RWPE1 (cell line): ENCODE measurements at places on chromosomes 1 and 21.

DNA sequence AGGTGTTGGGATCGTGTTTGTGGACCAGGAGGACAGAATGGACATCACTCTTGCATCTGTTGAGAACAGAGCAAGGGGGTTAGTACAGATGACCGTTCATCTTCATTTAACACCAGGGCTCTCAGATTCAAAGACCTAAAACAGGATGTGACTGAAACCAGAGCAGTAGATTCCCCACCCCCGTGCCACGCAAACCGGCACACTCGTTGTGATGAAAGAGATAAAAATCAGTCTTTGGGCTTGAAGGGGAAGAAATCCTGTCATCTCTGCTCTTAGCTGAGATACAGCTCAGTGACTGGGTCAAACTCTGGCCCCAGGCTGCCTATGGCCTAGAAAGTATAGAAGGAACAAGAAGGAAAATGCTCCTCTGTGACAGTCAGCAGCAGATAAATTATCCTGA lies 146.2 kb upstream of the KRTAP19-8 start:
- no peak for DNase-seq

DNA sequence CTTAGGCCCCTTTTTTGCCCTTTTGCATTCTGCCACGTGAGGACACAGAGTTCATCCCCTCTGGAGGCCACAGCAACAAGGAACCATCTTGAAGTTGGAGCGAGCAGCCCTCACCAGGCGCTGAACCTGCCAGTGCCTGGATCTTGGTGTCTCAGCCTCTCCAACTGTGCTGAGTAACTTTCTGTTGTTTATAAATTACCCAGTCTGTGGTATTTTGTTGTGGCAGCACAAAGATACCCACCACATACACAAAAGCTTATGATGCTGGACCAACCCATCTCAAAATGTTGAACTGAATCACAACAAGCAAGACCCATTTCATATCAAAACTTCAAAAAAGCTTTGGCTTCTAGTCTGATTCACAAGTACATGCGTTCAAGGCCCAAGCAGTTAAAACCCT lies 649.9 kb downstream of the KIF26B start:
- DNase-seq, result no peak

DNA sequence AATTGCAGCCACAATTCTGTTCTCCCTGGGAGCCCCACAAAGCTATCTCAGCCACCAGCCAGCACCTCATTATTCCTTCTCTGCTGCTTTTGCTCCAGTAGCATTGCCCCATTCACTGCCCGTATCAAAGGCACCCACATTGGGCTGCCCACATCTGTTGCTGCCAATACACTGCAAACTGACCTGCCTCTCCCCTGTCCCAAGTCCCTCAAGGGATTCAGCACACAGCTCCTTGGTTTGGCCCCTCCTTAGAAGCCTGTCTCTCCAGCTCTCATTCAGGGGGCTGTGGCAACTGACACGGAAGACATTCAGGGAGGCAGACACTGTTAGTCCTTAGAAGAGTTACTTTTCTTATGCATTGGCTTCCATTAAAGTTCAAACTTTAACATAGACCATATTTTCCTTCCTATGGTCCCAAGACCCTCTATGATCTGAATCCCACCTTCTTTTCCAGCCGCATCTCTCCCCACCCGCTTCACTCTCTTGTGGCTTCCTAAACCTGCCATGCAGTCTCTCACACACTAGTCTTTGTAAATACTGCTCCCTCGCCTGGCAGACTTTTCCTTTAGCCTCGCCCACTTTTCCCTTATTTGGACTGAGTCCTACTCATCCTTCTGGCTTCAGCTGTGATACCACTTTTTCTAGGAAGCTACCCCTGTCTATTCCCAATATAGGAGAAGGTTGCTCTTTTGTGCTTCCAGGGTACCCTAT lies 19.3 kb upstream of the KLHDC8A start:
- DNase-seq, result peak; percentile 81

DNA sequence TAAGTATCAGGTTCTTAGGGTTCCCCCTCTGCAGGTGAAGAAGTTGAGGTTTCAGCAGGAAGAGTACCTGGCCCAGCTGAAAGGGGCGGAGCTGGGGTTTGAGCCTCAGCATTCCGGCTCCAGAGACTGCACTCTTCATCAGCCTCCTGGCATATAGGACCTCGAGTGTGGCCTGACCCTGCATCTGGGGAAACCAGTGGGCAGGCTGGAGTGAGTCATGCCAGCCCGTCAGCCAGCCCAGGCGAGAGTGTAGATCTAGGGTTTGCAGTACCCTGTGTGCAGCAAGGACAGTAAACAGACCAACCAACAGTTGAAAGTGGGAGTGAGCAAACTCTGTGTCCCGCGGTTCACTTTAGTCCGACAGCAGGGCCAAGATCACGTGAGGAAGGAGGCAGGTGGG lies 14.1 kb downstream of the MFSD2A start:
- DNase-seq, result peak; percentile 61

- peak; percentile 20 for DNase-seq
Measured at GRCh38 chr1:176949033-176949662, 215.4 kb downstream of the ASTN1 start.

DNA sequence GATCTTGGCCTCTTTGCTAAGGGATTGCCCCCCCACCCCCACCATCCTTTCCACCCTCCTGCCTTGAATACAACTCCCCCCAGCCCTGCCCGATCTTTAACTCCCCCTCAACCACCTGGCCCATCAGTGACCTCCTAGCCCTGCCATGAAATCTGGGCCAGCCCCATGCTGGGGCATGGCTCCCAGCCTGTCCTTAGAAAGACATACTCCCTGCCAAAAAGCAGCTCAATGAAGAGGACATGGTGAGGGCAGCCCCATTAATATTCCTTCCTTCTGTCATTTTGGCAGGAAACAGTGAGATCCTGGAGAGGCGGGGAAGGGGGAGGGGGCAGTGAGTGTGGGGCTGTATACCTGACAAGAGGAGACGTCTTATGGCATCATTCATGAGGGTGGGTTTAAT lies 66.8 kb upstream of the DISP3 start:
- no peak for DNase-seq

- peak; percentile 64 for DNase-seq
Measured at GRCh38 chr1:244239261-244239770, 188.2 kb downstream of the ZBTB18 start.
